NCI-H1092 (cell line): ENCODE measurements at places on chromosomes 7 and 10.

DNA sequence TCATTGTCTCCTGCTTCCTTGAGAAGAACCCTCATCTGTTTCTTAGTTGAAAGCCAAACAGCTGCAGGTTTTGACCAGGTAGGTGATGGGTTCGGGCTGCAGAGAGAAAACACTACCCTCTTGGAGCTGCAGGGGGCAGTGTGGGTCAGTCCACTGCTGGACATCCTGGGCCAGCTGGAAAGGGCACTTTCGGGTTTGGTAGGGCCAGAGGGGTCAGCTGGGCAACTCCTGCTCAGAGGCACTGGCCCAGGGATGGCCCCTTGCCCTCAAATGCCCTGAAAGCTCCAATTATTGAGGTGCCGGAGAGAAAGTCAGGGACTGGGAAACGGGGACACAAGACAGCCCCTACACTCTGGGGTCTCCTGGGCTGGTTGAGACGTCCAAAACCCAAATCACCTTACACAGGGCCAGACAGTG lies 90.7 kb downstream of the MKI67 start:
- no peak for DNase-seq

- DNase-seq: no peak
These were observed 44.5 kb downstream of the CAMK1D start for GRCh38 chr10:12393831-12394230.

DNA sequence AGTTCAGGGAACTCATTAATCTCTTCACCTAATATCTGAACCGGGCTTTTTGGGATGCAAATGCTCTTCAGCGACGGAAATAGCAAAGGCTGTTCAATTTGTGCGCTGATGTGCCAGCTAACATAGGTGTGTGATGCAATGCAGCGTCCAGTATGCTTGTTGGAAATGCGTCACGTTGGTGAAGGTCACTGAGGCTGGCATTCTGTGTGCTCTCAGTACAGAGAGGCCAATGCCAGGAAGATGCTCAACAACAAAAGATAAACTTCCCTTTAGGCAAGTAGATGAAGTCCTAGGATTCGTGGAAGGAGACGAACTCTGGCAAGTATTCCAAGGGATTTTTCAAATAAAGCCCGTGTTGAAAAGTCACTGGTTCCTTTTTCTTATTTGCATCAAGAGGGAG lies 649.5 kb upstream of the MKI67 start:
- DNase-seq: no peak

DNA sequence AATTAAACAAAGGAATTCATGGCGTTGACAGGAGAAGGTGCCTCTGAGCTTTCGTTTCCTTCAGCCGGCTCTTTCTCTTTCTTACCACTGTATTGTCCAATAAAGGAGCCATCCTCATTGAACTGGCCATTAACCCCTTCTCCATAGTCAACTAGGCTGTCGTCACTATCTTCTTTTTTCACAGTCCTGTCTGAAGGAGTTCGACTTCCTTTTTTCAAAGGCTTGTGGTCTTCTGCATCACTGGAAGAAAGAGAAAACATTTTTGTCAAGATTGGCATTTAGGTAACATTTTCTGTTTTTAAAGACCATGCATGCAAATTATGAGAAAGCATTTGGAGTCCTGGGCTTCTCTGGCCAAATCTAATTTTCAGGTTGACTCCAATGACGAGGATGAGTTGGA lies 19.7 kb upstream of the LAMB4 start:
- DNase-seq: no peak

GRCh38 chr10:108204528-108205305 lies 1040.2 kb upstream of the SORCS1 start:
- DNase-seq: no peak

- DNase-seq: no peak
These were observed 28.0 kb downstream of the MICU1 start for GRCh38 chr10:72597897-72598296.

GRCh38 chr10:119493155-119493554 lies 49.4 kb downstream of the RGS10 start:
- no peak for DNase-seq

DNA sequence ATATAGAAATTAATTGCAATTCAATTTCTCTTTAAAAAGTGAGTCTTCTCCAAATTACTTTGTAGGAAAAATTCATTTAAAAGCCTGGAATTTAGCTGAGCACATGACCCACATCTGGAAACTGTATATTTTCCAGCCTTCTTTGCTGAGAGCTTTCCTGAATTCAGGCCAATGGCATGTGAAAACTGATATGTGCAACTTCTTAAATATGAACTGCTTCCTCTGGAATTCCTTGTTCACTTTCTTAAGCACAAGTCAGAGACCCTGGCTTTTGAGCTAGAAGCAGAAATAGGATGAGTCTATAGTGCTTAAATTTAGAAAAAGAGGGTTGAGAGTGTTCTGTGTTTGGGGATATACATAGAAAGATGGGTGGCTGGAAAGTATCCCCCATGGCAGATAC lies 365.1 kb upstream of the MTPN start:
- DNase-seq: no peak

DNA sequence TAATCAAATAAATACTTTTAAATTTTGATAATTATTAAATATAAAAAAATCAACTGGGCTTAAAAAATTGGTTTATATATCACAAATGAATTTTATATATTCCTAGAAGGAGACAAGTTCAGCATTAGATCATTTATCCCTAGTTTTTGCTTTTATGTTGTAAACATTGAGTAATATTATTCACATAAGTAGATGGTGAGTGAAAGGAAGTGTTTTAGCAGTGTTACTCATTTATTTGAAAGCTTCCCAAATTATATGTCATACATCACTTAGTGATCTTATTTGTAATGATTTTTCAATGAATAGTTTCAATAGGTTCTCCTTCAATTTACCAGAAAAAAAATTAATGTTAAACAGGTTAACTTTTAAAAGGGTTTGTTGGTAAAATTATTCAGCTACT lies 15.8 kb downstream of the KLLN start:
- DNase-seq: no peak

DNA sequence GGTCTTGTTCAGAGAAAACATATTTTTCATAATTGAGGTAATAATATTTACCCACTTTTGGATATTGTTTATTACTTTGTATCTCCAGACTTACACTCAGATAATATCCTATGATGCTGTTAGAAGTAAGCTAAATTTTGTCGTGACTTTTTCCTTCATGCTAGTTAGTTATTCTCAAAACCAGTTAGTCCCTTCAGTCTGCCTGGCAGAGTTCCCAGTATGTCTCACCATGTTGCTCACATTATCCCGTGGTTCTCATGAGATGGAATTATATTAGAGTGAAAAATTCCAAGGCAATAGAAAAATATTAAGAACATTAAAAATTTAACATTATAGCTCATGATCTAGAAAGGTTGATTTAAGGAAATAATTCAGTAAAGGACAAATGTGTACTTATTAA lies 81.5 kb upstream of the SMIM30 start:
- no peak for DNase-seq

- no peak for DNase-seq
These were observed 2.5 kb upstream of the WDR86 start for GRCh38 chr7:151412318-151412717.

GRCh38 chr10:6275022-6275997 lies 72.6 kb downstream of the PFKFB3 start:
- DNase-seq: no peak

- DNase-seq: no peak
These were observed 98.2 kb upstream of the PDGFA start for GRCh38 chr7:617614-618538.

- DNase-seq: no peak
These were observed 51.7 kb downstream of the NRAP start for GRCh38 chr10:113612154-113612553.

- no peak for DNase-seq
These were observed 38.8 kb downstream of the AP3M1 start for GRCh38 chr10:74111799-74112198.

- DNase-seq: no peak
These were observed 4.6 kb downstream of the TMEM140 start for GRCh38 chr7:135152442-135152841.

DNA sequence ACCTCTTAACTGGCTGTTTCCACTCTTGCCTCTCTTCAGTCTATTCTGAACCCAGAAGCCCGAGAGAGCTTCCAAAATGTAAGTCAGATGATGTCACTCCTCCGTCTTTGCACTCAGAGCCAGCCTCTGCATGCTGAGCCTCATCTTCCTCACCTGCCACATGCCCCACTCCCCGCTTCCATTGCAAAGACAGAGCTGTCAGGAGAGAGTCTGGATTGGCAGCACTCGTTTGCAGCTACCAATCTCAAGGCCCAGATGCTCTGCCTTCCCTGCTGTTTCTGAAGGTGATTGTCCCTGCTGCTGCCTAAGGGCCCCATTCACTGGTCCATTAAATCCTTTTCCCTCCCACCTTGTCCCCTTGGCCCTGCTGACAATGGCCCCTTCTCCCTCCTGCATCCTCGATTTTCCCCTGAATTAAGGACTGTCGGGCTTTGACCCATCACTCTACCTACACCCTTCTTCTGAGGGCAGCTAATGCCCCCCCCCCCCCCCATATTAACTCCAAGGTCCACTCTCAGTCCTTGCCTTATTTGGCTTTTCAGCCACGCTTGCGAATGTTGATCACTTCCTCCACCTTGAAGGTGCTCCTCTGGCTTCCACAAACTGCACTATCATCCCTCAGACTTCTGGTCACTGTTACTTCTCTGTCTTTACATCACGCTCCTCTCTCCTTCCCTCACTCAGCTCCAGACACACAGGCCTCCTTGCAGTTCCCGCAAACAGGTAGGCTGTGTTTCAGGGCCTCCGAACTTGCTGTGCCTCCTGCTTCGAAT lies 98.5 kb downstream of the CHN2 start:
- no peak for DNase-seq

DNA sequence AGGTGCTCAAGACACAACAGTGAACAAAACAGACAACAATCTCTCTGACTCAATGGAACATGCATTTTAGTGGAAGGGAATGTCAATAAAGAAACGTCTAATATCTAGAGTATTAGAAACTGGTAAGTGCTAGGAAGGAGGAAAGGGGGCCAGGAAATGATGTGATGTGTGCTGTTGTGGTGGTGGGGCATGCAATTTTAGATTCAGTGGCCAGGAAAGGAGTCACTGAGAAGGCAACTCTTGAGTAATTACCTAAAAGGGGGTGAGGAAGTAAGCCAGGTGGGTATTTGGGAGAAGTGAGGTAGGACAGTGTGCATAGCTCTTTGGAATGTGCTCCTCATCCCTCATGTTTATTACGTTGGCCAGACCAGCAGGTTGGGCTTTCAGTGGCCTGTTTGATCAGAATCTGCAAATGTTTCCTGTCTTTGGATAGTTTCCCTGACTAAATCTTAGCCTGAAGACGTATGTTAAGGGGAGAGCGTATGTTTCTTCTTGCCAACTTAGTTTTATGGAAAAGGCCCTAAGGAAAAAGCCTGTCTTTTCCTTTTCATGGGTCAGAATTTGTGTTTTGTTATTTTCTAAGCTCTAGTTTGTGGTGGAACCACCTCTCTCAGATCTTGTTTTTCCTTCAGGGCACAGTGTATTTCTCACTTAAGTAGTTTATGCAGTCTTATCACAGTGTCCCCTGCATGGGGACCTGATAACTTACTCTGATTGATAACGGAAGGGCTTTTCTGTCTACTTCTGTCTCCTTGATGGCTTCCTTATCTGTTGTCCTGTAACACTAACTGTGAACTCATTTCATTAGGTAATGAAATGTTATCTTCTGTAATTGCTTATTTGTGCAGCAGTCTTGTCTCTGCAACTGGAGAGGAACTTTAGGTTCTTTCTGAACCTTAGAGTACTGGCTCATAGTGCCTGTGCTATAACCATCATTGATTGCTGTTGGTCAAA lies 203.7 kb downstream of the AUTS2 start:
- DNase-seq: no peak

- DNase-seq: peak; percentile 75
These were observed 225.0 kb downstream of the AUTS2 start for GRCh38 chr7:69823151-69823744.

DNA sequence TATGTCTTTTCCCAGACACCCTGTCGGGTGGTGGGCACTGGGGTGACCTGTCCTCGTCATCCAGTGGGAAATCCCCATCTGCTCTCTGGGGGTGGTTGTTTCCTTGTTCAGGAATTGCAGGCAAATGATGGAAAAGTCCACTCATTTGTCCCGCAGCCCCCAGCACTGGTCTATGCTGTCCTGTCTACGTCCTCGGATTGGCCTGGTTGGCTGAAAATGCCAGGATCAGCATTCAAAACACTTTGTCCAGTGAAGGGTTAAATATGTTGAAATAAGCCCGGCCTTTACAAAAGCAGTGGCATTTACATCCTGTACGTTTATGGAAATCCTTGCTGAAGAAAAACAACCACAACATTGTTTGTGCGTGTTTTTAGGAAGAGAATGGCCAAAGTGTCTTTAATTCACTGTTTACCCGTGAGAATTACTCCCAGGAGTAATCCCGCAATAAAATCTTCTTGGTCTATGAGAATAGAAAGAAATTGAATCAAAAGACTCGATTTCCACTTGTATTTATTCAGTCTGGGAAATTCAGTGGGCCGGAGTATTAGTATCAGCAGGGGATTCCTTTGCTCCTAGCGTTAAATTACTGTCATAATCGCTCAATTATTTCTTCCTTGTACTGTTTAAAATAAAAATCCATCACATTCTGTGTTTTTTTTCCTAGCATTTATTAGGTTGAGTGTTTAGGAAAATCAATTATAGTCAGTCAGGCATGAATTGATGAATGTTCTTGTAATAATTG lies 116.8 kb upstream of the SH2B2 start:
- no peak for DNase-seq

- no peak for DNase-seq
These were observed 154.0 kb downstream of the SGMS1 start for GRCh38 chr10:50469778-50470193.

GRCh38 chr7:29871787-29872398 lies 65.6 kb downstream of the WIPF3 start:
- DNase-seq: no peak

DNA sequence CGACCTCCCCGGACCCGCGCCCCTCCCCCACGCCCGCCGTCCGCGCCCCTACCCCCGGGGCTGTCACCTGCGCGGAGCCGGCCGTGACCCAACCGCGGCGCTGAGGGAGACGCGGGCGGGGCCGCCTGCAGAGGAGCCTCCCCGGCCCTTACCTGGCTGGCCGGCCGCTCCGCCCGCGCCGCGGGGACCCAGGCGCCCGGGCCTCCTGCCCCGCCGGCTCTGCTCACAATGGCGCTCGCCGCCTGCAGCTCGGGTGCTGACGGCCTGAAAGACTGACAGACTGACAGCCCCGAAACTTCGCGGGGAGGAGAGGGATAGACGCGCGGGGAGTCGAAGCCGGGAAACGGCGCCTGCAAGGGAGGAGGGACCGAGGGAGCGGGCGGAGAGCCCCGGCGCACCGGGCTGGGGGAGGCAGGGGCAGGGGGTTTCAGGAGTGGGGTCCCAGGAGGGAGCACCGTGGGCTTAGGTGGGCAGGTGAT lies 393 bp downstream of the ZNF467 start:
- no peak for DNase-seq
